ENCODE measurements at places on chromosomes 7 and 10. TPM values are rescaled to one million over a fixed set of nuclear protein-coding genes. Genes with fewer than 3 reads are reported as not detected.

Gene SCART1
- 2.1 TPM for total RNA-seq

Gene OR2A1
- 0.13 TPM for total RNA-seq

Gene RAB19
- total RNA-seq, result not detected

Gene GIMAP1
- not detected for total RNA-seq

Gene FZD1
- 15.1 TPM for total RNA-seq

Gene ATG9B
- total RNA-seq, result not detected

Gene NRBF2
- 31.8 TPM for total RNA-seq

Gene CALML5
- not detected for total RNA-seq

Gene IFIT1B
- total RNA-seq, result not detected

Gene SLC18A3
- total RNA-seq, result not detected

Gene ZNF117
- 2.8 TPM for total RNA-seq

Gene ERVW-1
- total RNA-seq, result not detected

Gene MRPL32
- total RNA-seq, result 45.3 TPM

GRCh38 chr7:6398943-6399342 is 48.8 kb downstream of the DAGLB start:
- no peaks in the 10 kb centered on the region for H3K27me3 ChIP-seq
- no peak overlapping the region for H3K4me3 ChIP-seq
- peaks cover 31% of the 10 kb centered on the region for H3K4me1 ChIP-seq
- DNase-seq, result peak; percentile 31
- H3K36me3 ChIP-seq, result peaks cover 49% of the 10 kb centered on the region

- H3K4me3 ChIP-seq, result no peak within 1 kb of the TSS
- H3K27me3 ChIP-seq, result no peaks in the 10 kb centered on the region
- no peak within 1 kb of the TSS for H3K27ac ChIP-seq
- peaks cover 18% of the 10 kb centered on the region for H3K4me1 ChIP-seq
- no peaks in the 10 kb centered on the region for H3K36me3 ChIP-seq
Observed at GRCh38 chr7:99272476-99273045, at the start of gene MYH16. TSS of gene MYH16 (plus strand) at chr7:99272839.

DNA sequence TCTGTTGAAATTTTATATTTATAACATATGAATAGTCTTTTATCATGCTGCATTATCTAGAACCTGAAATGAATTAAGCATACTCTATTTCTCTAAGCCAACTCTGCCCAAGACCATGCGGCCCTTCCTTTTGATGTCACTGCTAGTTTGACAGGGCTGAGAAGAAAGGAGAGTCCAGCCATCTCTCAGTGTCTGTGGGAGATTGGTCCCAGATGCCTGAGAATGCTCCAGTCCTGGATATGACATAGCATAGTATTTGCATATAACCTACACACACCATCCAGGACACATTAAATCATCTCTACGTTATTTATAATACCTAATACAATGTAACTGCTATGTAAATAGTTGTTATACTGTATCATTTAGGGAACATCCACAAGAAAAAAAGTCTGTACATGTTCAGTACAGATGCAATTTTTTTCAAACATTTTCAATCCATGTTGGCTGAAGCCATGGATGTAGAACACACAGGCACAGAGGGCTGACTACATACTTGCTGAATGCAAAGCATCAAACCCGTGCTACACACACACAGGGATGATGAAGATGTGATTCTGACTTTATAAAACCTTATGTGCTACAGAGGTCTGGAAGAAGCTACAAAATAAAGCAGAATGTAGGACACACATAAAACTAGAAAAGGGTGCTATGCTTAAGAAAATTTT is 315.4 kb downstream of the PARD3 start:
- H3K27ac ChIP-seq, result no peak overlapping the region
- H3K4me3 ChIP-seq, result no peak overlapping the region
- no peaks in the 10 kb centered on the region for H3K27me3 ChIP-seq
- no peaks in the 10 kb centered on the region for H3K4me1 ChIP-seq
- 0 out of 2 replicates have a peak, but pooled peaks cover 3% of the 10 kb centered on the region for H3K36me3 ChIP-seq
- DNase-seq, result no peak

DNA sequence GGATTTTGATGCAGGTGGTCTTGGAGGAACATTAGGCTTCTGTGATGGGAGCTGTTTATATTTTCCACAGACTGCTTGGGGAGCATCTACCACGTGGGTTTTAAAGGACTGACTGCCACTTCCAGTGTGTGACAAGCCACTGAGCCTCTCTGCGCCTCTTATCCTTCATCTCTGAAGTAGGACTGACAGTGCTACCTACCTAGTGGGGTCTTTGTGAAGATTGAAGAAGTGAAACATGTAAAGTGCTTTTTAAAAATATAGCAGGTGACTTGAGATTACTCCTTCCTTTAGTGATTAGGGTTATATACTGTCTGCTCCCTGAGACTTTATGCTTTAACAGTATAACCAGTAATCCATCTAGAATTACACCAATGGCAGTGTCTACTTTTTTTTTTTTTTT is 29.9 kb downstream of the NKX2-3 start:
- no peaks in the 10 kb centered on the region for H3K36me3 ChIP-seq
- H3K27ac ChIP-seq, result no peak overlapping the region
- H3K4me3 ChIP-seq, result no peak overlapping the region
- DNase-seq, result no peak
- H3K4me1 ChIP-seq, result no peaks in the 10 kb centered on the region
- H3K27me3 ChIP-seq, result peaks cover 21% of the 10 kb centered on the region

GRCh38 chr10:88994019-88994418 is 3.4 kb downstream of the FAS start:
- peak overlapping the region; percentile 47 for H3K27ac ChIP-seq
- no peaks in the 10 kb centered on the region for H3K36me3 ChIP-seq
- no peaks in the 10 kb centered on the region for H3K27me3 ChIP-seq
- peak; percentile 77 for DNase-seq
- peaks cover 38% of the 10 kb centered on the region for H3K4me1 ChIP-seq

- no peak overlapping the region for H3K27ac ChIP-seq
- H3K27me3 ChIP-seq, result no peaks in the 10 kb centered on the region
- H3K36me3 ChIP-seq, result no peaks in the 10 kb centered on the region
- DNase-seq, result no peak
- no peak overlapping the region for H3K4me3 ChIP-seq
- peaks cover 23% of the 10 kb centered on the region for H3K4me1 ChIP-seq
Observed at GRCh38 chr7:142579946-142580345, 169.3 kb upstream of the PRSS1 start.

- H3K4me1 ChIP-seq, result peaks cover 48% of the 10 kb centered on the region
- DNase-seq, result peak; percentile 68
- H3K36me3 ChIP-seq, result peaks cover 39% of the 10 kb centered on the region
- H3K27me3 ChIP-seq, result no peaks in the 10 kb centered on the region
- H3K4me3 ChIP-seq, result peak overlapping the region; percentile 6
- H3K27ac ChIP-seq, result peak overlapping the region; percentile 62
Observed at GRCh38 chr7:107946451-107946850, 55.5 kb downstream of the DLD start.

DNA sequence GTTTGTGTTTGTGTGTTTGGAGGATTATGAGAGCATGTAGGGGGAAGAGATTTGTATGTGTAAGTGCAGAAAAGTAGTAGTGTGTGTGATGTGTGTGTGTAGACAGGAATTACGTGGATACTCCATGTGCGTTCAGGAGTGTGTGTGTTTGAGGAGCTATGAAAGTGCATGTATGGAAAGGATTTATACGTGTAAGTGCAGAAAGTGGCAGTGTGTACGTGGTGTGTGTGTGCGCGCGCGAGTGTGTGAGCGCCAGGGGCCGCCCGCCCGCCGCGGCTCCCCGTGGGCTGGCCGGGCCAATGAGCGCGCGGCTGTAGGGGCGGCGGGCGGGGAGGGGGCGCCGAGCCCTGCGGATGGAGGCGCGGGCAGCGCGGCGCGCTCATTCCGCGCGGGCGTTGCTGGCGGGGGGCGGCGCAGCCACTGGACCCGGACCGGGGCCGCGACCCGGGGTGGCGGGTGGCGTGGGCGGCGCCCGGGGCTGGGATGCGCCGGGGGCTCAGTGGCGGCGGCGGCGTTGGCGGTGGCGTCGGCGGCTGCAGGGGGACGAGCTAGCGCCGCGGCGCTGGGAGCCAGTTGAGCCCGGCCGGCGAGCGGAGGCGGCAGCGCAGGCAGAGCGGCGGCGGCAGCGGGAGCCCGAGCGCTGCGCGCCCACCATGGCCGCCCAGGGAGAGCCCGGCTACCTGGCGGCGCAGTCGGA is at the start of gene BICC1:
Gene BICC1 (plus strand): TSS at position 382 of the 697 bp plus-strand sequence. CDS start 272 bp downstream, at position 654.
- no peaks in the 10 kb centered on the region for H3K36me3 ChIP-seq
- H3K27me3 ChIP-seq, result no peaks in the 10 kb centered on the region
- peaks cover 51% of the 10 kb centered on the region for H3K4me1 ChIP-seq
- H3K27ac ChIP-seq, result peak within 1 kb of the TSS; percentile 81

GRCh38 chr7:79317728-79318127 is 135.7 kb downstream of the MAGI2 start:
- H3K27ac ChIP-seq, result peak overlapping the region; percentile 29
- H3K4me3 ChIP-seq, result no peak overlapping the region
- H3K36me3 ChIP-seq, result no peaks in the 10 kb centered on the region
- H3K27me3 ChIP-seq, result no peaks in the 10 kb centered on the region

DNA sequence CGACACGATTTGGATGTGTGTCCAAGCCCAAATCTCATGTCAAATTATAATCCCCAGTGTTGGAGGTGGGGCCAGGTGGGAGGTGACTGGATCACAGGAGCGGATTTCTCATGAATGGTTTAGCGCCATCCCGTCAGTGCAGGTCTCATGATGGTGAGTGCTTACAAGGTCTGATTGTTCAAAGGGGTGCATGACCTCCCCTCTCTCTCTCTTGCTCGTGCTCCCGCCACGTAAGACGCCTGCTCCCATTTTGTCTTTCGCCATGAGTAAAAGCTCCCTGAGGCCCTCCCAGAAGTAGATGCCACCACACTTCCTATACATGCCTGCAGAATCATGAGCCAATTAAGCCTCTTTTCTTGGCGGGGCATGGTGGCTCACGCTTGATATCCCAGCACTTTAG is 71.5 kb upstream of the NANOS1 start:
- DNase-seq, result no peak
- peaks cover 16% of the 10 kb centered on the region for H3K4me1 ChIP-seq
- no peaks in the 10 kb centered on the region for H3K27me3 ChIP-seq
- H3K4me3 ChIP-seq, result no peak overlapping the region
- H3K36me3 ChIP-seq, result no peaks in the 10 kb centered on the region

GRCh38 chr7:8437606-8438005 is 4.2 kb downstream of the NXPH1 start:
- H3K4me1 ChIP-seq, result no peaks in the 10 kb centered on the region
- no peak overlapping the region for H3K4me3 ChIP-seq
- DNase-seq, result no peak
- H3K27me3 ChIP-seq, result peaks cover 65% of the 10 kb centered on the region
- H3K27ac ChIP-seq, result no peak overlapping the region

DNA sequence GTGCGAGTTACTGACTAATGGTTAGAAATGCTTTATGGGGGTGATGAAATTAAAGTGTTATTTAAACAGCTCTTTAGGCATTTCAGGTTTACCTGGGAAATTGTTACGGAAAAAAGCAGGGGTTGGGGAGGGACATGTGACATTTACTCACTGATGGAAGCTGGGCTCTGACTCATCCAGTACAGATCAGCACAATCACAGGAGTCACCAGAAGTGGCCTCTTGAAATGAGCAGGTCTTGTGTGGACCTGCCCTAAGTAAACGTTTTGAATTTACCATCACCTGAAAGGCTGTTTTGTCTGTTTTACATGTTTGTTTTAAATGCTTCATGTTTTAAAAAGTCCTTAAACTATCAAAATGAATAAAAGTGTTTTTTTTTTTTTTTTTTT is 2.3 kb downstream of the GLRX3 start:
- no peaks in the 10 kb centered on the region for H3K27me3 ChIP-seq
- H3K4me1 ChIP-seq, result peaks cover 24% of the 10 kb centered on the region
- H3K27ac ChIP-seq, result peak overlapping the region; percentile 74
- H3K4me3 ChIP-seq, result peak overlapping the region; percentile 87
- peak; percentile 81 for DNase-seq

GRCh38 chr10:1328981-1329614 is 272.9 kb downstream of the WDR37 start:
- no peaks in the 10 kb centered on the region for H3K36me3 ChIP-seq
- H3K4me1 ChIP-seq, result no peaks in the 10 kb centered on the region
- H3K4me3 ChIP-seq, result no peak overlapping the region
- H3K27ac ChIP-seq, result no peak overlapping the region
- DNase-seq, result no peak

GRCh38 chr10:103514244-103514643 is 20.7 kb downstream of the NEURL1 start:
- H3K36me3 ChIP-seq, result no peaks in the 10 kb centered on the region
- DNase-seq, result no peak
- no peak overlapping the region for H3K27ac ChIP-seq
- H3K4me3 ChIP-seq, result no peak overlapping the region

DNA sequence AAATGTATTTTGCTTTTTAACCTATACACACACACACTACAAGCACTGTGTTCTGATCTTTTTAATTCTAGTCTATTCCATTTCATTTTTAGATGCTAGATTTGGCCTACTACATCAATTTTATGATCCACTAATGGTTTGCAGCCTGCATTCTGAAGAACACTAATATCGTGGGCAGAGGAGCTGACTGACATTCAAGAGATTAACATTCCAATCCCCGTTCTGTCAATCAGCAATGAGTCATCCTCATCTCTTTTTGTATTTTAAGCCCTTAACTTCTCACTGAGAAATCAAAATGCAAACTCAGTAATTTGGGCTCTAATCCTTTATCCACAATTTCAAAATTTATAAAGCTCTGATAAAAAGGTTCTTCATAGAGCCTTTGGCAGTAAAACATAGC is 47.1 kb upstream of the GAD2 start:
- H3K4me1 ChIP-seq, result no peaks in the 10 kb centered on the region
- H3K27ac ChIP-seq, result no peak overlapping the region
- H3K36me3 ChIP-seq, result no peaks in the 10 kb centered on the region
- no peak overlapping the region for H3K4me3 ChIP-seq

GRCh38 chr7:2354186-2354938 is at the start of gene EIF3B:
TSS of gene EIF3B (plus strand) at chr7:2354827. CDS start at chr7:2354922, 95 bp downstream.
- H3K36me3 ChIP-seq, result peaks cover 20% of the 10 kb centered on the region
- H3K27me3 ChIP-seq, result no peaks in the 10 kb centered on the region
- peak within 1 kb of the TSS; percentile 97 for H3K27ac ChIP-seq
- H3K4me3 ChIP-seq, result peak within 1 kb of the TSS; percentile 92
- peaks cover 18% of the 10 kb centered on the region for H3K4me1 ChIP-seq
- peak; percentile 96 for DNase-seq

GRCh38 chr7:22202141-22202540 is 154.8 kb downstream of the RAPGEF5 start:
- no peaks in the 10 kb centered on the region for H3K4me1 ChIP-seq
- DNase-seq, result no peak
- no peak overlapping the region for H3K4me3 ChIP-seq
- H3K36me3 ChIP-seq, result no peaks in the 10 kb centered on the region
- no peak overlapping the region for H3K27ac ChIP-seq

- H3K4me1 ChIP-seq, result peaks cover 6% of the 10 kb centered on the region
- no peak for DNase-seq
- no peak overlapping the region for H3K27ac ChIP-seq
- H3K4me3 ChIP-seq, result no peak overlapping the region
Observed at GRCh38 chr10:63591600-63592379, 70.6 kb downstream of the REEP3 start.

DNA sequence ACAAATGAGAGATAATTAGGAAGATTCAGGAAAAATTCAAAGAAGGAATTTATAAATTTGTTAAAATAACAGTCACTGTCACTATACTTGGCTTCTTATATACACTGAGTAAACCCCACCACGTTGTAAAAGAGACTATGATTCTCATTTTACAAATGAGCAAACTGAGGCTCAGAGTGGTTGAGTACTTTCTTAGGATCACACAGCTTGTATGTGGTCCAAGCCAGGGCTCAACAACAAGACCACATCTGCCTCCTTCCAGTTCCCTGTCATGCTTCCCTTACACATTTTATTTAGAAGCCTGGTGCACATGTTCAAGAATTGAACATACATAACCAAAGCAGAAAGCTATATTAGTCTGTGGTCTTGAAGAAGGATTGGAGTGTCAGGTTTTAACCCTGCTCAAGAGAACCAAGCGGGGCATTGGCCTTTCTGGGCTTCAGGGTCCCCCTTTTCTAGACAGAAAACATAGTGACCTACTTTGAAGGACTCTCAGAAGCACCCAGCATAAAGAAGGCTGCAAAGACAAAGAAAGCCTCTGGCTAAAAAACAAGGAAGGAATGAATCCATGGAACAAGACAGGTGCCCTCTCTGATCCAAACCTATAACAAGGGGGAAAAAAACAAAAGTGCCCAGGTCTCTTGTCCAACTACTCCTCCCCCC is 846 bp downstream of the MRLN start:
- no peak overlapping the region for H3K27ac ChIP-seq
- no peaks in the 10 kb centered on the region for H3K4me1 ChIP-seq
- no peak for DNase-seq
